ENCODE measurements at places on chromosomes 1 and 21.

- no peak for DNase-seq
These were observed 64.1 kb downstream of the WDR4 start for GRCh38 chr21:42815217-42815616.

GRCh38 chr1:54614024-54614423 is 9.3 kb downstream of the FAM151A start:
- DNase-seq: no peak

- no peak for DNase-seq
These were observed 9.0 kb downstream of the BCAR3 start for GRCh38 chr1:93672477-93673162.

DNA sequence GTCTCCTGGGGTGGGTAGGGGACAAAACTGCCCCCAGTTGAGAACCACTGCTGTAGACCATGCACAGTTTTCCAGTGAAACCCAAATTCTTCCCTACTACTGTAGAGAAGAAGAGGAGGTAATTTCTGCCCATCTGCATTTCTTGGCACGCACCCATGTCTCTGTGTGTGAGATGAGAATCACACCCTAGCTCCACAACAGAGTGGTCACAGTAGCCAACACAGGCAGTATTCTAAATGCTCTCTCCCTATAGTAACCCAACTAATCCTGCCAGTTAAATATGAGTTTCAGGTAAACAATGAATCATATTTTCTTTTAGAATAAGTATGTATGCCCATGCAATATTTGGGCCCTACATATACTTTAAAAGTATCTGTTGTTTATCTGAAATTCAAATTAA is 1.2 kb upstream of the CAPN2 start:
- no peak for DNase-seq

GRCh38 chr1:233554037-233554436 is 59.9 kb upstream of the KCNK1 start:
- no peak for DNase-seq

DNA sequence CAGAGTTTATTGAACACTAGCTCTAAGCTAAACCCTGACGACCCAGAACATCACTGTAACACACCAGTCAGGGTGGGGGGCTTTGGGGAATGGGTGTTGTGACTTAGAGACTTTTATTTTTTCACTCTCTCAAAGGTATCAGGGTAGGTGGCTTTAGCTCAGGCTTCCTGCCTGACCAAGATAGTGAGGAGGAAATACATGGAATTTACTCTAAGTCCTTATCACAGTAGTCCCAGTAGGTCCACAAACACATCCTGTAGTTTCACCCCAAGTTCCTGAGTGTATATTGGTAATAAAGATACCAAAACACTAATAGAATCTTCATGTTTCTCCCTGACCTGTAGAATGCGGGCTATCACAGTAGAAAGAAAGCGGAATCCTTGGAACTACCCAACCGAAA is 15.1 kb downstream of the GJA5 start:
- DNase-seq: no peak

- DNase-seq: no peak
These were observed 52.4 kb downstream of the TLCD4 start for GRCh38 chr1:95169548-95169947.

DNA sequence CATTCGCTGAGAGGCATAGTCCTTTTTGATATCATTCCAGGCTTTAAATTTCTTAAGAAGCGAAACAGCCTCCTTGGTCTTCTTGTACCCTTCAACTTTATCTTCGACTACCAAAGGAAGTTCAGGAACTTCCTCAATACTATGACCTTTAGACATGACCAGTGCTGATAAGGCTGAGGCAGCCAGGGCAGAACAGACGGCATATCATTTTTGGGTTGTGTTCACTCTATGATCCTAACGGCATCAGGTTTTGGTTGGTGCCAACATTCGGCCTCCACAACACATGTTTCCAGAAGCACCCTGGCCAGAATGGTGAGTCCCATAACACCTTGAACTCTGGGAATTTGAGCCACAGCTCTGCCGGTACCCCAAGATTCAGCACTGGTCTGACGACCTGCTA is 31.4 kb upstream of the MYOC start:
- DNase-seq: no peak

- DNase-seq: peak; percentile 45
These were observed 187.2 kb downstream of the FGGY start for GRCh38 chr1:59484096-59484495.

DNA sequence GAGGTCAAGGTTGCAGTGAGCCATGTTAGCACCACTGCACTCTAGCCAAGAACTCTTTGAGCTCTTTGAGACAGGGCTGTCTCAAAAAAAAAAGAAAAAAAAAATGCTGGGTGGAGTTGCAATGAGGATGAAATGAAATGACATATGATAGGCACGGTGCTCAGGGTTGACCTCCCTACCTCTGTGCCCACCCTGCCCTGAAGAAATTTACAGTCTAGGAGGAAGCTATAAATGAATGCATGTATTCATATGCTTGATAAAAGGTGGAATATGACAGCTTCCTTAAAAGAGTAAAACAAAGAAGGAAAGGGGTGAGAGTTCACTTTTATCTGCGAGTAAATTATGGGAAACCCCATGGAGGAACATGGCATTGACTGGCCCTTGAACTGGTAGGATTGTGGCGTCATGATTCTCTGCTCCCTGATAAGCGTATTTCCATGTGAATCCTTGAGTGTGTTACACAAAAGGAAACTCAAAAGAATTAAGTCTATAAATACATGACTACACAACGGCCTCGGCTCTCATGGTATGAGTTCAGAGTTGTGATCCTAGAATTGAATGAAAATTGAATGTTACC is 59.0 kb upstream of the RAVER2 start:
- no peak for DNase-seq

- peak; percentile 90 for DNase-seq
These were observed 1.7 kb upstream of the RIPK4 start for GRCh38 chr21:41768437-41769042.

DNA sequence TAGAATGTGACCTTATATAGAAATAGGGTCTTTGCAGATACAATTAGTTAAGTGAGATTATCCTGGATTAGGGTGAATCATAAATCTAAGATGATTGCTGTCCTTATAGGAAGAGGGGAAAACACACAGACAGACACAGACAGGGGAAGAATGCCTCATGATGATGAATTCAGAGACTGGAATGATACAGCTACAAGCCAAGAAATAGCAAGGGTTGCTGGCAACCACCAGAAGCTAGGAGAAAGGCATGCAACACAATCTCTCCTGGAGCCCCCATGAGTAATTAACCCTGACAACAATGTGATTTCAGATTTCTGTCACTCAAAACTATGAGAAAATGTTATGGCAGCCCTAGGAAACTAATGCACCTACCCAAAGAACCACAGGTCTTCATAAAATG is 19.1 kb upstream of the PPIH start:
- DNase-seq: no peak

DNA sequence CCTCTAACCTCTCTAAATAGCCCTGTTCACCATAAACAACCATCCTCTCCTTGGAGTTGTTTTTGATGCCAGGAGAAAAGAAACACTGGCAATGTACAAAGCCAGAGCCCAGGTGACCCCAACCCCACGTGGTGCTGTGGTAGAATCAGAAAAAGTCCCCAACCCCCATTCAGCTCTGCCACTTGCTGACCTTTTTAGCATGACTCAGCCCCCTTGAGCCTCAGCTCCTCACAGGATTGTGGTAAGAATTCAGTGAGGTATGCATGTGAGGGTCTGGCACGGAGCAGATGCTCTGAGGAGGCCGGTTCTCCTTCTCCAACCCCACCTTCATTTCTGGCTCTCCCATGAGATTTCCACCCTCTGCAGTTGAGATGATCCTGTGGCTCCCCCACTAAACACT is 11.1 kb upstream of the CHI3L1 start:
- no peak for DNase-seq

DNA sequence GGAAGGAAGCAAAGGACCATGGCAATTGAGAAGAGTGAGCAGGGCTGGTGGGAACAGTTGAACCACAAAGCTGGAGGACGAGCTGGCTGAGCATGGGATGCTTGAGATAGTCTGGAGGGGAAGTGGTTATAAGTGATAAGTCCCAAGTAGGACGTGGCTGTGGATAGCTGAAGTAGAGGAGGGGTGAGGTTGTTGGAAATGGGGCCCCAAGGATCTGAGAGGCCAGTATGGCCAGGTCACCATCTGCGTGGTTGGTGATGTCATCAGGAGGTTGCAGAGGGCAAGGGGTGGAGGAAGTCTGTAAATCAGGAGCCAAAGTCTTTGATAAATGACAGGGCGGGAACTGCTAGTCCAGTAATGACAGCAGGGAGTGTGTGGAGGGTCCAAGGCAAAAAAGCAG is 11.0 kb upstream of the REN start:
- no peak for DNase-seq

- DNase-seq: no peak
These were observed 123.6 kb downstream of the DTL start for GRCh38 chr1:212158912-212159796.

GRCh38 chr1:168987923-168988322 is 118.6 kb upstream of the ATP1B1 start:
- DNase-seq: no peak

DNA sequence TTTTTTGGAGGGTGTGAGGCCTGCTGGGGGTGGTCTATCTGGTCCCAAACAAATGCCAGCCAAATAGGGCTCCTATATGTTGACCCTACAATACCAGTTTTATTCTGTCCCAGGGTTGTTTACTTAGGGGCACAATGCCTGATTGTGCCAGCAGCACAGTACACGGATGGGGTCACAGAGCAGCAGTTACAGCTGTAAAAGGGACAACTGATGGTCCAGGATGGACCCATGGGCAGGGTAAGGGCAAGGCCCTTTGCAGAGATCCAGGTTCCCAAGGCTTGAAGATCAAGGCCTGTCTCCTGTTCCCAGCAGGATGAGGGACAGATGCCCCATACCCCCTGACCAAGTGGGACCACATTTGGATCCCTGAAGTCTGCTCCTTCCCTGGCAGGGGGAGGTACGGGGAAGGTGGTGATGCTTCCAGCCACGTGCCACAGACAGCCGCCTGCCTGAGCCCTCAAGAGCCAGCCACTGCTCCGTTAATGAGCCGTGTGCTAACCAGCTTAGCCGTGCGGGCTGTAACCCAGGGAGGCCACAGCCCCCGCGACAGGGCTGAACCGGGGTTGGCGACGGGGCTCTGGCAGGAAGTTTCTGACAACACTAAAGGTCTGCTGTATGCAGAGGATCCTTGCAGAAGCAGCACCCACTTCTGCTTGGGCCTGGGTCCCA is 18.2 kb downstream of the SLC6A9 start:
- no peak for DNase-seq

DNA sequence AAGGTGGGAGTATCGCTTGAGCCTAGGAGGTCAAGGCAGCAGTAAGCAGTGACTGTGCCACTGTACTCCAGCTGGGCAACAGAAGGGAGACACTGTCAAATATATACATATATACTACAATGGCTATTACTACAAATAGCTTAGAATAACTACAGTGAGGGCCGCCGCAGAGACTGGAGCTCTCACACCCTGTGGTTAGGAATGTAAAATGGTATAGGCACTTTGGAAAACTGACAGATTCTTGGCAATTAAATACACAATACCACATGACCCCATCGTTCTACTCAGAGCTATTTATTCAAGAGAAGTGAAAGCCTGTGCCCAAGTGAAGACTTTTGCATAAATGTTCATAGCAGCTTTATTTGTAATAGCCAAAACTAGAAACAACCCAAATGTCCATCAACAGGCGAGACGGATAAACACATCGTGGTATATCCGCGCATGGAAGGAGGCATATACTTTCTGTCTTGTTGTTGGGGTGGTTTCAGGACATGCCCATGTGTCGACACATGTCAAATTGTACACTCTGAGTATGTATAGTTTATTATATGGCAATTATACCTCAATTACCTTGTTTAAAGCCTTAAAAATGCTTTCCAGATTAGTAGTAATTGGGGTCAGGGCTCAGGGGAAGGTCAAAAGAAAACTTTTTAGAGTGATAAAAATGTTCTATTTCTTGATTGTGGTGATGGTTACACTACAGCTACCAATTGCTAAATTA is 123.4 kb downstream of the RIPK4 start:
- no peak for DNase-seq

GRCh38 chr1:35576061-35576765 is 3.1 kb downstream of the TFAP2E start:
- no peak for DNase-seq

GRCh38 chr21:31284797-31285397 is 59.2 kb downstream of the TIAM1 start:
- peak; percentile 55 for DNase-seq

- no peak for DNase-seq
These were observed 49.5 kb downstream of the MORN1 start for GRCh38 chr1:2341706-2342383.

GRCh38 chr1:46186076-46186475 is 9.8 kb upstream of the P3R3URF start:
- DNase-seq: no peak

GRCh38 chr1:219587801-219588561 is 24.9 kb downstream of the ZC3H11B start:
- no peak for DNase-seq

GRCh38 chr1:28591708-28592320 is at the start of gene RAB42:
Gene RAB42 (plus strand): TSS chr1:28592265. CDS start chr1:28592512, 247 bp downstream.
- no peak for DNase-seq

DNA sequence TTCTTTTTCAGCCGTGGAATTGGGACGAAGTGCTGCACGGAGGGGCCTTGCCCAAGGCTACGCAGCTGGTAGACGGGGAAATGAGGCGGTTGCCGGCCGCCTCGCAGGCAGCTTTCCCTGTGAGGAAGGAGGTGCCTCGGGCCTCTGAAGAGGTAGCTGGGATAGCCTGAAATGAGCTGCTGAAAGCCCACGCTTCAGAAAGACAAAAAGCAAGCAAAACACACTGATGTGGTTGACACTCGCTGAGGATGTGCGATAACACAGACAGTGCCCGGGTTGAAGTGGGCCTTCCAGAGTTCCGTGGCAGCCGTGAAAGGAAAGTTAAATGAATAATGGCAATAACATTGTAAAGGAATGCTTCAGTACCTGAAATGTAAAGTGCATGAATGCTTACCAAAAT is 47.2 kb downstream of the S1PR1 start:
- no peak for DNase-seq

DNA sequence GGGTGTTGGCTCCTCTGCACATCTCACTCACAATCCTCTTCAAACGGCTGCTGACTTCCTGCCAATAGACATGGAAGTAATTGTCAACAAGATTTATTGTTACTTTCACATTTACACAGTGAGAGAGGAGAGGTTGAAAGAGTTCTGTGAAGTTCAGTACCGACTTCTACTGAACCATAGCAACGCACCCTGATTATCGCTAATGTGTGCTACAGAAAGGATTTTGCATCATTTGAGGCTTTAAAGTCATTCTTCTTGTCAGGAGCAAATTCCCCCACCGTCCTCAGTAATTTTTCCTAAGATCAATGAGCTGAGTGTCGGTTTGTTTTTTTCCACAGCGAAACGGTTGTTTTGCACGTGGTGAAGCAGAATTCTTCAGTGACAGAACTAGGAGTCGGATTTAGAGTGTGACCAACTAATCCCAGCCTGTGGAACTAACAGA is 361.0 kb downstream of the ADGRL2 start:
- no peak for DNase-seq

DNA sequence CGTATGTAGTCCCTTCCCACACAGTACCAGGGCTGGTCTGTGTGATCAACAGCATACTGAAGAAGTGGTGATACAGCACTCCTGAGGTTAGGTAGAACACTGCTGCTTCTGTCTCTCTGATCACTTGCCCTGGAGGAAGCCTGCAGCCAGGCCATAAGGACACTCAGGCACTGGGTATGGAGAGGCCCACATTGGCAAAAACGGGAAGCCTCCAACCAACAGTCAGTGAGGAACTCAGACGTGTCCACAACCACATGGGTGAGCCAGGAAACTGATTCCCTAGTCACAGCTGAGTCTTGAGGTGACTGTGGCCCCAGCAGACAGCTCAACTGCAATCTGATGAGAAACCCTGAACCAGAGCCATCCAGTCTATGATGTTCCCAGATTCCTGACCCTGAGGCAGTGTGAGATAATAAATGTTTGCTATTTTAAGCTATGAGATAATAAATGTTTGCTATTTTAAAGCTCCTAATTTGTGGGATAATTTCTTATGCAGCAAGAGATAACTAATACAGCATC is 62.5 kb downstream of the COQ8A start:
- DNase-seq: no peak

Measured in H54 (cell line).